Foreskin keratinocyte (primary cell): ENCODE measurements at places on chromosomes 6 and 20.

- peak; percentile 93 for DNase-seq
Measured at GRCh38 chr6:47135772-47136171, 93.6 kb upstream of the ADGRF1 start.

DNA sequence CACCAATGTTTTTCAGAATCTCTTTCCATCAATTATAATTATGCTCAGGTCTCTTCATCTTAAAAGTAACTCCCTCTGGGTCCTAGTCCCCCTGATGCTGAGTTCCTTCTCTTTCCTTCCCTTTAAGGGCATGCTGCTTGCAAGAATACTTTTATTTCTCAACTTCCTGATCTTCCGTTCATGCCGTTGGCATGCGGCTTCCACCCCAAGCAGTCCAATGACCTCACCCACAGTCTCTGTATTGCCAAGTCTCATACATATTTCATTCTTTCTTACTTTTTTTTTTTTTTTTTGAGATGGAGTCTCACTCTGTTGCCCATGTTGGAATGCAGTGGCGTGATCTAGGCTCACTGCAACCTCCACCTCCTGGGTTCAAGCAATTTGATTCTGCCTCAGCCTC, 83.5 kb downstream of the NDUFAF5 start:
- peak; percentile 44 for DNase-seq

- DNase-seq = no peak
Measured at GRCh38 chr6:5813625-5814027, 193.1 kb downstream of the NRN1 start.

DNA sequence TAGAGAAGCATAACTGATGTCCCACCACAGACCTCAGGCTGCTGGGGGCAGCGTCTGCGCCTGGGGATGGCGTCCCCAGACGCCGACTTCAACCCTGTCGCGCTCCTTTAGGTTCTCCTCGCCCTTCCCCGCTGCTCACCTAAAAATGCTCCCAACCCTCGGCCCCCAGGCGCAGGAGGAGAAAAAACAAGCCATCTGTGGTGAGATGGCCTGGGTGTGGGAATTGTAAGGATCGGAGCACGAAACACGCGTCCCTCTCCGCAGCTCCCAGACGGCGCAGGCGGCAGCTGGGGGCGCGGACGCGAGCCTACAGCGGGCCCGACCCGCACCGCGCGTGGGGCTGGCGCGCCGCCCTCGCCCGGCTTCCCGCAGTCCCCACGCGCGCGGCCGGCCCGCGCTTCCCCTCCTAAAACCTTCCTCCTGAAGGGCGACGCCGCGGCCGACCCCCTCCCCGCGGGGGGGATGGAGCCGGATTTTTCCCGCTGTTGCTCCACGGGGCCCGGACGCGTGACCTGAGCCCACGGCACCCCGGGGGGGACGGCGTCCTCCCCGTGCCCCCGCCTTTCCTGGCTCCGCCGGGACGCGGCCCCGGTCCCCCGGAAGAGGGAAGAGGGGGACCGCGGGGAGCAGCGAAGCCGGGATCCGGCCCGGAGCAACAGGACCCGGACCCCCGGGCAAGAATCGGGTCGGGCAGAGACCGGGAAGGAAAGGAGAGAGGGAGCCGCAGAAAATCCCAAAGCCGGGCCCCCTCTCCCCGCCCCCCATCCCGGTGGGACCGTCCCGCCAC, 611 bp downstream of the EPB41L2 start:
- no peak for DNase-seq

GRCh38 chr6:151014404-151015100, 149.1 kb downstream of the MTHFD1L start:
- peak; percentile 47 for DNase-seq

- peak; percentile 27 for DNase-seq
Measured at GRCh38 chr20:53739799-53740785, 146.5 kb upstream of the ZNF217 start.

- peak; percentile 37 for DNase-seq
Measured at GRCh38 chr20:6575912-6576401, 191.5 kb upstream of the BMP2 start.

- no peak for DNase-seq
Measured at GRCh38 chr20:16048876-16049275, 524.4 kb downstream of the KIF16B start.

GRCh38 chr6:34143884-34144580, 1.9 kb downstream of the GRM4 start:
- DNase-seq = no peak

GRCh38 chr6:42571611-42572342, 7.9 kb downstream of the UBR2 start:
- DNase-seq = no peak

DNA sequence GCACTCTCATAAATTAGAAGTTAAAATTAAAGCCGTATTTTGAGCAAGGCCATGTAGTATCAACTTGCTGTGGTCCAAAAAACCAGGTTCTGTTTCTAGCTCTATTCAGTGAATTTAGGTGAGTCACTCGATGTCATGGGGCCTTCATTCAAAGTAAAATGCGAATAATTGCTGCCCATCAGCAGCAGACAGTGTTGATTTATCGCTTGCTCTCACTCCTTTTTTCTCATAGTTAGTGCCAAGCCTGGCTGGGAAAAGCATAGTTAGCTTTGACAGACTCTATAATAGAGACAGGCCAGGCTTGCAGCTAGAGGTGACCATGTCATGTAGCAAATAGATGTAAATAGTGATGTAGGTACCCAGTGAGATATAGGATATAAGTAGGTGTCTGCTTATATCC, 136.0 kb downstream of the EDN1 start:
- no peak for DNase-seq

GRCh38 chr6:51675922-51676275, 411.5 kb downstream of the PKHD1 start:
- DNase-seq = no peak

- DNase-seq = no peak
Measured at GRCh38 chr6:122114717-122115116, 284.7 kb upstream of the HSF2 start.

DNA sequence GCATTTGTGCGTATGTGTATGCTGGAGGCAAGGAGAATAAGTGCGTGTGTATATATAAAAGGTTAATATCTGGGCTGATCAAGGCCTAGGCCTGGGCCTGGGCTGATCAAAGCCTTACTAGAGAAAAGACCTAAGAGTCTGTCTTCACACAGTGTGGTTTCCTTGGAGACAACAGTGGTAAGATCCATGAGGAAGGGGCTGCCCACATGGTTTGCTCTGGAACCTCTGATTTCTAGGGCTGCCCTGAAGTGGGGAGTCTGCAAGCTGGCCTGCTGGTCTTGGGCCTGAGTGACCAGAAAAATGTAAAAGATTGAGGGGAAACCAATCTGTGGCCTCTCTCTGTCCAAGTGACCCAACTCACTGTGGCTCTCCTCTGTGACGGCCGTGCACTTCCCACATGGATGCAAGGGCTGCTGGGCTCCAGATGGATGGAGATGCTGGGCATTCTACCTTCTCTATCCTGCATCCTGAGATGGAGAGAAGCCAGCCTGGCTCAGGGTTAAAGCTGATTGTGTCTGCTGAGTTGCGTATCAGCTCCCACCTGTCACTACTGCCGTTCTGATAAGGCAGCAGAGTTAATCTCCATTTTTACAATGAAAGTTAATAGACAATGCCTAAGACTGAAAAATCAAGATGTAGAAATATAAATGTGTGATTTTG, 90.3 kb upstream of the NXT1 start:
- DNase-seq = no peak

GRCh38 chr6:13671548-13672127, 40.0 kb downstream of the RANBP9 start:
- no peak for DNase-seq

GRCh38 chr20:1669304-1669703, 11.7 kb upstream of the SIRPG start:
- no peak for DNase-seq

- DNase-seq = no peak
Measured at GRCh38 chr20:15047042-15047441, 709.6 kb upstream of the FLRT3 start.

GRCh38 chr6:34810017-34810882, 18.4 kb downstream of the BLTP3A start:
- DNase-seq = peak; percentile 12

DNA sequence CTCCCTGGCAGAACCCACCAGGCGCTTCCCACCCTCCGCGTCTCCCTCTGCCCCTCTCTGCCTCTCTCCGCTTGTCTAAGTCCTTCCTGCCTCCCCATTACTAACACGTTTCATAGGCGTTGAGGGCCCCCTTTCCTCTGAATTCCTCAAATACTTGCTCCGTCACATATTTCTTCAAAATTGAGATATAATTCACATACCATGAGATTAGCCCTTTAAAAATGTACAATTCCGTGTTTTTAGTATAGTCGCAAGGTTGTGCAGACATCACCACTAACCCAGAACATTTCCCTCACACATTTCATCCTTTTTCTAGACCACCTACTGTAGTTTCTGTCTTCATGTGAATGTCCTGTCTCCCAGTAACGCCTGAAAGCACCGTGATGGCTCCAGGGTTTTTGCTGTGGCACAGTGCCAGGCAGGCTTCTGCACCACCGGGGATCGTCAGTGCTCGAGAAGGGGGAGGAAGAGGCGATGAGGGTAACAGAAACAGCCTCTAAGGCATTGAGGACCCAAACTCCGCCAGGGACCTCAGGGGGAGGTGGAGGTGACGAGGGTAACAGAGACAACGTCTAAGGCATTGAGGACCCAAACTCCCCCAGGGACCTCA, 141.9 kb upstream of the SNX9 start:
- DNase-seq = no peak

DNA sequence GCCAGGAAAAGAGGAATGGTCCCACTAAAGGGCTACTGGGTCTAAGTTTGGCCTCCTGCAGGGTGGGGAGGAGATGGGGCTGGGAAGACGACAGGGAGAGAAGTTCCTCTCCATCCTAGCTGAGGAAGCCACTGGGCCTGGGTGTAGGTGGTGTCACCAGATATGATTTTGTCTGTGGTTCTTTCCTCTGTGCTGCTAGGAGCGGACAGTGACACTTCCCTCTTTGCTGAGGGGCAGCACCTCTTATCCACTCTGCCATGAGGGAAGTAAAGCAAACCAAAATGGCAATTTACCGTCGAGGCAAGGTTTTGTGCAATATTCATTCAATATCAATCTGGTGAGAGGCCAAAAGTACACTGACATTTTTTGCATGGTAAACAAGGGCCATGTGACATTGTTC, 33.0 kb upstream of the NR2E1 start:
- no peak for DNase-seq

GRCh38 chr6:167960579-167960978, 36.9 kb upstream of the KIF25 start:
- DNase-seq = no peak

- no peak for DNase-seq
Measured at GRCh38 chr20:54320148-54320607, 112.3 kb downstream of the PFDN4 start.

GRCh38 chr6:57029213-57029612, 17.3 kb upstream of the KIAA1586 start:
- DNase-seq = no peak

DNA sequence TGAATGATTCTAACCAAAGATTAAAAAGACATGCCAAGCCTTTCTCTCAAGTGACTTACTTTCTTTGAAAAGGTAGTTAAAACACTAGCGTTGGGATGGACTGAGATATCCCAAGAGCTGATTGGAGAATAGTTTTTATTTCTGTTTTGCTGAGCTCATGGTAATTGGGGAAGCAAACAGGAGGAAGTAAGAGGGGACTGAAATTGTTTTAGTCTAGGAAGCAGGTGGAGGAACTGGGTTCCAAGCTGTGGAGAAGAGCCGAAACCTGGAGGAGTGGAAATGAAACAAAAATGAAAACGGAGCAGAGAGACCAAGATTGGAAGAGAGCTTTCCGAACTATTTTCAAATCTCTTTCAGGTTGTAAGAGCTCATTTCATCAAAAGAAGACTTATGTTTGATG, 59.9 kb upstream of the TENT5A start:
- no peak for DNase-seq

- DNase-seq = no peak
Measured at GRCh38 chr6:16184551-16184950, 53.8 kb upstream of the GMPR start.

GRCh38 chr6:45946352-45946751, 69.3 kb downstream of the CLIC5 start:
- DNase-seq = no peak

- DNase-seq = no peak
Measured at GRCh38 chr6:73560182-73560732, 39.4 kb upstream of the EEF1A1 start.

- no peak for DNase-seq
Measured at GRCh38 chr6:98669371-98669770, 165.0 kb upstream of the POU3F2 start.

DNA sequence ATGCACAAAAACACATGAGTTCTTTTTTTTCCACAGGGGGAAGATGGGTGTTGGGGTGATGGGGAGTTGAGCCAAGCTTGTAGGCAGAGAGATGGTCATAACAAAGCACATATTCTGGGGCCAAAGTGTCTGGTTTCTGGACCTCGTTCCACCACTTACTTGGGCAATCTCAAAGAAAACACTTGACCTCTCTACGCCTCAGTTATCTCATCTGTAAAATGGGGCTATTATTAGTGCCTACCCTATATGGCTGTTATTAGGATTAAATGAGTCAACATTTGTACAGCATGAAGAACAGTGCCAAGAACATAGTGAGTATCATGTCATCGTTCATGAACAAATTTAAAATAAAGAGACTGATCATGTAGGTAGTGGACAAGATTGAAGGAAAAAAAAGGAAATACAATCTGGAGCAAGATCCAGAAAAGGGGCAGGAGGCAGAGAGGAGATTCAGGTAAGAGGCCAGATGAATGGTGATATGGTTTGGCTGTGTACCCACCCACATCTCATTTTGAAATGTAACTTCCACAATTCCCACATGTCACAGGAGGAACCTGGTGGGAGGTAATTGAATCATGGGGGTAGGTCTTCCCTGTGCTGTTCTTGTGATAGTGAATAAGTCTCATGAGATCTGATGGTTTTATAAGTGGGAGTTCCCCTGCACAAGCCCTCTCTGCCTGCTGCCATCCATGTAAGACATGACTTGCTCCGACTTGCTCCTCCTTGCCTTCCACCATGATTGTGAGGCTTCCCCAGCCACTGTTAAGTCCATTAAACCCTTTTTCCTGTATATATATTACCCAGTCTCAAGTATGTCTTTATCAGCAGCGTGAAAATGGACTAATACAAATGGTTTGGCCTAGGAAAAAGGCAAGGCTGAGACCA, 14.2 kb downstream of the EEF1E1 start:
- no peak for DNase-seq
